T-cell (primary cell): ENCODE measurements at places on chromosomes 5 and 9.
A peak's percentile ranks its signal among the peaks of the same experiment; 100 is the strongest.

- DNase-seq, result no peak
Observed at GRCh38 chr9:14533867-14534640, 159.2 kb downstream of the ZDHHC21 start.

GRCh38 chr9:13088720-13089427, 190.6 kb downstream of the MPDZ start:
- DNase-seq, result no peak

- no peak for DNase-seq
Observed at GRCh38 chr5:34599471-34600117, 56.5 kb upstream of the RAI14 start.

GRCh38 chr5:159100025-159100781, 487 bp upstream of the EBF1 start:
- peak; percentile 80 for DNase-seq

DNA sequence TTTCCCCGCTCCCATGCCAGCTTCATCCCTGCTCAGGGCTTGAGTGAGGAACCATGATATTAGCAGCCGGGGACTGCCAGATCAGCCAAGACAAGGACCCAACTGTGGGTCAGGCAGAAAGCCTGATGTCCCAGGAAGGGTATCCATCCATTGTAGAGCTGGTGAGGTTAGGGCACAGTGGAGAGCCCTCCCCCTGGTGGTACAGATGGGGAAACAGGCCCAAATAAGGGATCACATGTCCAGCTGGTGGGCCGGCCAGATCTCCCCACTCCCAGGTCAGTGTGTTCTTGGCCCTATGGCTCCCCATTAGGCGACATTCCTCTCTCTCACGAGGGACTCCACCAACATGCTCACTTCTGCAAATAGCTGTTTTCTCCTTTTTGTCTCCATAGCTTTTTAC, 9.0 kb downstream of the CDX1 start:
- no peak for DNase-seq
